Immature natural killer cell (primary cell): ENCODE measurements at places on chromosomes 13 and 19. TPM values are rescaled to one million over a fixed set of nuclear protein-coding genes. Genes with fewer than 3 reads are reported as not detected.

The CYP4F2 gene
- not detected for polyA plus RNA-seq

The ADGRL1 gene
- 2.1 TPM for polyA plus RNA-seq

The IFNL3 gene
- not detected for polyA plus RNA-seq

The CGB5 gene
- not detected for polyA plus RNA-seq

The ZNF567 gene
- polyA plus RNA-seq, result 7.9 TPM

The QPCTL gene
- 1.8 TPM for polyA plus RNA-seq

The ZNF613 gene
- polyA plus RNA-seq, result 6.8 TPM

The FCAR gene
- polyA plus RNA-seq, result not detected
